Lung microvascular endothelial cell (primary cell): ENCODE measurements at places on chromosomes 13 and 19.

DNA sequence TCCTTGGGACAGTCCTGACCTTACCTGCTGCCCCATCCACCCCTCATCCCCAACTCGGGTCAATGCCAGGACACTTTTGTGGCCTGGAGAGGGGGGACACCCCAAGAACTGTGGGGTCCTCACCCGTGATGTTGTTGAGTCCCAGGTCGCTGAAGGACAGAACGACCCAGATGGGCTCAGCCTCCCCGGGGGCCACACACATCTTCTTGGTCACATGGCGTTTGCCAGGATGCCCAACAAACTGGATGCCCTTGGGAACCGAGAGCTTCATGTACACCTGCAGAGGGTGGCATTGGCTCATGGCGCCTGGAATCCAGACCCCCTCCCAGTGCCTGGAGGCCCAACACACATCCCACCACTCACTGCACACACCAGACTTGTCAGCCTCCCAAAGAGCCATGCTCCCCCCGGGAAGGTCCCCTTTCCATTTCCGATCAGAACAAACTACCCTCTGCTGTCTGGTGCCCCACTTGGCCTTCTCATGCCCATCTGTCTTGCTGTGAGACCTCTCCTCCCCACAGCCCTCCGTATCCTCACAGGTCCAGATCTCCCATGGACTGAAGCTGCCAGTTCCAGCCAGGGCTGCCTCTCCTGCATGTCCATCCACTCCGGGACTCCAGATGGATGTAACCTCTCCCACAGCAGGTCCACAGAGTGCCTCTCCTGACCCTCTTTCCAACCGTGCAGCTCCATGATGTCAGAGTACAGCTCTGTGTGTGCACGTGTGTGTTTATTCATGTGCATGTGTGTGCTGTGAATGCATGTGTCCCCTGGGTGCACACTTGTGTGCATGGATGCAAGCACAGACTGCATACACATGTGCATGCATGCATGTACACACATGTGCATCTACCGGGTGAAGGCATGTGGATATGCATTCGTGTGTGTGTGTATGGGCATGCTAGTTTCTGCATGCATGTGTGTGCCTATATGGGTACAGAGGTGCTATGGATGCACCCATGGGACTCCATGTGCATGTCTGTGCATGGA lies 58.4 kb downstream of the F2RL3 start:
- DNase-seq = no peak

GRCh38 chr13:48448959-48449614 lies 36.2 kb upstream of the LPAR6 start:
- peak; percentile 70 for DNase-seq

DNA sequence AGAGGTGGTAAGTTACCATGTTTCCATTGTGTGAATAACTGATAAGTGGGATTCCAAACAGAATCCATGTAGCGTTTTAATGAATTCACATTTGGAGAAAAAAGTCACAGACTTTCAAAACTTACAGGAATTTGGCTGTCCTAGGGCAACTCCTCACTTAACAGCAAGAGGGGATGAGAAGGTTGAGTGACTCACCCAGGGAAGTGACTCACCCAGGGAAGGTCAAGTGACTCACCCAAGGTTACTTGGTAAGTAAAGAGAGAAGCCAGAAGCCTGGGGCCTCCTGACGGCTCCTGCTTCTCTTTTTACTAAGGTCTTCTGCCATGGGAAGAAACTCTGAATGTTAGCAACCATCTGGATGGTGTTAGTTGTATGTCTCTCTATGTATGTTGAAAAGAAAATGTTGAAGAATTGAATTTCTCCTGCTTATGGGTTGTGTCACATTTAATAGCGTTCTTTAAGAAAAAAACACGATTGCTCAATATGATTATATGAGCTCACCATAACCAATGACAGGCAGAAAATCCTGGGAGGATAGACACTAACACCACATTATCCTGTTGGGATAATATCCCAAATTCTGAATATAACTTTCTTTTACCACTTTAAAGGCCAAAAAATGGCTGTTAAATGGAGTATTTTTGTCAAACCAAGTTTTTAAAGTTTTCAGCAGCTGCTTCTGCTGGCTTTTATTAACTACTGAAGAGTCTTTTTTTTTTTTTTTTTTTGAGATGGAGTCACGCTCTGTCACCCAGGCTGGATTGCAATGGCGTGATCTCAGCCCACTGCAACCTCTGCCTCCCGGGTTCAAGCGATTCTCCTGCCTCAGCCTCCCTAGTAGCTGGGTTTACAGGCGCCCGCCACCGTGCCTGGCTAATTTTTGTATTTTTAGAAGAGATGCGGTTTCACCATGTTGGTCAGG lies 195.6 kb downstream of the GGACT start:
- peak; percentile 82 for DNase-seq

- no peak for DNase-seq
Measured at GRCh38 chr13:21383090-21383489, 76.0 kb downstream of the ZDHHC20 start.

DNA sequence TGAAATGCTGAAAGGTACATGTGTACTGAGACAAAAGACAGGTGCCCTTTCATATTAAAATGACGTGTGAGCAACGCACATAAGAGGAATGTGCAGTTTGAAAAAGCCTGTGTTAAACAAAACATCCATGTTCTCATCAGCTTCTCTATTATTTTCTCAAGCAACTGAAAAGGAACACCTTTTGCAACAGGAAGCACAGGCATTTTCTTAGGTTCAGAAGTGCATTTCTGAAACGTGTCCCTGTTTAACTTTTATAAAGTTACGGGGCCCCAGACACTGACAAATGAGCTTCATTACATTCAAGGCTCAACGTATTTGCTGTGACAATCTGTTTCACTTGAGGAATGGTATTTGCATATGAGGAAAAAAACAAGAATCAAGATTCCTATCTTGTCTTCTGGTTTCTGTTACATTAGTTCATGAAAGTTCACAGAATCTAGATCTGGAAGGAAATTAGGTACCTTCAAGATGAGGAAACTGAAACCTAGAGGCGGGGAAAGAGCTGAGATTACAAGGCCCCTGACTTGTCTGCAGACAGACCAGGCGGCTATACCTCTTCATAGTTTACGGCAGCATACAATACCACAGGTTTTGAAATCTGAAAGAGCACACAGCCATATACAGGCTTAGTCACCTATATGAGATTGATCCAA lies 431.7 kb downstream of the KLF12 start:
- DNase-seq = no peak

DNA sequence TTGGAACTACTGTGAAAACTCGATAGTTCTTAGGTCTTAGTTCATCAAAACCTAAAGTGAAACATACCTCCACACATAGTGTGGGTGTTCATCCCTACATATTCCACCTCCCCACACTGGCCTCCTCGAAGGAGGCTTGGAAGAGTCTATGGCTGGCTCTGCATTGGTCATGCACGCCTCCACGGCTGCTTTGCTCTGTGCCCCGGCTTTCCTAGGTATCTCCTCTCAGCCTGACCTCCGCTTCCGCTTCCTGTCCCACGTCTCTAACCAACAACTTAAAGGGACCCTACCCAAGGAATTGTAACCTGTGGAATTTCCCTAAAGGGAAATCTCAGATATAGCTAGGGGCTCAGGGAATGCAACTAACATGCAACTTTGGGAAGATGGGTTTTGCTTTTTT lies 79.7 kb upstream of the MBNL2 start:
- no peak for DNase-seq

- DNase-seq = no peak
Measured at GRCh38 chr19:18503971-18504885, 17.6 kb downstream of the ELL start.

- no peak for DNase-seq
Measured at GRCh38 chr19:18065173-18065495, 21.6 kb downstream of the IL12RB1 start.

GRCh38 chr13:28357911-28358433 lies 137.0 kb downstream of the FLT1 start:
- DNase-seq = no peak

- peak; percentile 49 for DNase-seq
Measured at GRCh38 chr19:28737021-28737895, 475.7 kb downstream of the UQCRFS1 start.

DNA sequence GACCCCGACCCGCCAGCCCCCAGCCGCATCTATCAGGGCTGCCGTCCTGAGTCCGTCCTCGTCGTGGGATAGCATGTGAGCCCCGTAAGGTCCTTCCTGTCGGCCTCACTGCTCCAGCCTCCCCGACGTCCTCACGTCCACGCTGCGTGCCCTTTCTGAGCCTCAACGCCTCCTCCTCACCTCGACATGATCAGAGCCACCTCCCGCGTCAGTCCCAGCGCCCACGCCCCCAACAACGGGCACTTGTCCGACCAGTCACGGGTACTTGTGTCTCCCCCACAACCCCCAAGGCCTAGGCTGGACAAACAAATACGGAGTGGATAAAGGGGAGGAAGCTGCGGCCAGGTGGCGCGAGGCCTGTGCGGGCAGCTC lies 665 bp downstream of the ZNF497 start:
- DNase-seq = peak; percentile 60

GRCh38 chr19:35309481-35310279 lies 17.7 kb downstream of the MAG start:
- DNase-seq = no peak

- no peak for DNase-seq
Measured at GRCh38 chr13:49740870-49741269, 49.6 kb upstream of the EBPL start.
